Right cardiac atrium (tissue), 5 donors: ENCODE measurements at places on chromosomes 7 and 10.

DNA sequence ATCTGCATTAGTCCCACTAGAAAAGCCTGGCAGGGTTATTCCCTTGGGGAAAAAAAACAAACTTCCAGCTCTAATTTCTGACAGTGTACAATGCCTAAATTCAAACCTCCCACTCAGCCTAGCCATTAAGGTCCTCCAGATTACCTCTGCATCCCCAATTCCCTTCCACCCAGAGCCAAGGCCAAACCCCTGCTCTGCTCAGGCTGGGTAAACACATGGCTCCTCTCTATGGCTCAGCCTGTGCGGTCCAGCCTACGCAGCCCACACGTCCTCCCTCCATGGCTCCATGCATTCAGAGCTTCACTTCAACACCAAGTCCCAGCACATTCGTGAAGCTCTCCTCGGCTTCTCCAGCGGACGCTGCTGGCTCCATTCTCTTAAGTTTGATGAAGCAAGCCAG, 5.2 kb downstream of the DLG5 start:
- no peak for DNase-seq

GRCh38 chr10:114206902-114207301, 27.7 kb downstream of the TDRD1 start:
- no peak for DNase-seq

DNA sequence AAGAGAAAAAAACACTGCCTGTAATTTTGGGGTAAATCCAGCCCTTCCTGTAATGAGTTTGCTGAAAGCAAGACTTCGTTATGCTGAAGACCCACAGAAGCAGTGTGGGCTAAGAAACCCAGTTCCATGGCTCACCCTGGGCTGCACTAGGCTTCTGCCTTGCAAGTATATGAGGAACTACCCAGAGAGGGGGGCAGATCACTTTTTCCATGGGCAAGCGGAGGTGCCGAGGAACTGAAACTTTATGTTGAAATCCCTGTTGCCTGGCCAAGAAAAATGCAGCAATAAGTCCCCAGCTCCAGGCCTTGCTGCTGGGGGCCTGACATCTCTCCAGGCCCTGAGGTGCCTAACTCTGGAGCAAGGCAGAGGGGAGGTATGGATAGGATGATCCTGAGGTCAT, 8.5 kb downstream of the RASSF4 start:
- peak; percentile 66 for DNase-seq

- DNase-seq = no peak
Observed at GRCh38 chr10:55237462-55237861, 436.4 kb upstream of the PCDH15 start.

DNA sequence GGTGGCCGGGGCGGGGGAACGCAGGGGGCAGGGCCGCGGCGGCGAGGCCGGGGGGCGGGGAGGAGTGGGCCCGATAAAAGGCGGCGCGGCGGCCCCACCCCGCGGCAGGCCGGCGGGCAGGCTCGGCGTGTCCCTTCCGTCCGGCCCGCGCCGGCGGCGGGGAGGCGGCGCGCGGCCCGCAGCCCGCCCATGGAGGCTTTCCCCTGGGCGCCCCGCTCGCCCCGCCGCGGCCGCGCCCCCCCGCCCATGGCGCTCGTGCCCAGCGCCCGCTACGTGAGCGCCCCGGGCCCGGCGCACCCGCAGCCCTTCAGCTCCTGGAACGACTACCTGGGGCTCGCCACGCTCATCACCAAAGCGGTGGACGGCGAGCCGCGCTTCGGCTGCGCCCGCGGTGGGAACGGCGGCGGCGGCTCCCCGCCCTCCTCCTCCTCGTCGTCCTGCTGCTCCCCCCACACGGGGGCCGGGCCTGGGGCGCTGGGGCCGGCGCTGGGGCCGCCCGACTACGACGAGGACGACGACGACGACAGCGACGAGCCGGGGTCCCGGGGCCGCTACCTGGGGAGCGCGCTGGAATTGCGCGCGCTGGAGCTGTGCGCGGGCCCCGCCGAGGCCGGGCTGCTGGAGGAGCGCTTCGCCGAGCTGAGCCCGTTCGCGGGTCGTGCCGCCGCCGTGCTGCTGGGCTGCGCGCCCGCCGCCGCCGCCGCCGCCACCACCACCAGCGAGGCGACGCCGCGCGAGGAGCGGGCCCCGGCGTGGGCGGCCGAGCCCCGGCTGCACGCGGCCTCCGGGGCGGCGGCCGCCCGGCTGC, at the start of gene NANOS1:
TSS of gene NANOS1 (plus strand) at position 102 of the 808 bp plus-strand sequence. CDS start at position 190, 88 bp downstream.
- no peak for DNase-seq
